Neuronal stem cell (in vitro differentiated cells): ENCODE measurements at places on chromosomes 2 and 18.

GRCh38 chr2:62641936-62642335, 63.6 kb upstream of the EHBP1 start:
- DNase-seq, result no peak

- no peak for DNase-seq
Measured at GRCh38 chr18:34121200-34121721, 103.5 kb downstream of the NOL4 start.

DNA sequence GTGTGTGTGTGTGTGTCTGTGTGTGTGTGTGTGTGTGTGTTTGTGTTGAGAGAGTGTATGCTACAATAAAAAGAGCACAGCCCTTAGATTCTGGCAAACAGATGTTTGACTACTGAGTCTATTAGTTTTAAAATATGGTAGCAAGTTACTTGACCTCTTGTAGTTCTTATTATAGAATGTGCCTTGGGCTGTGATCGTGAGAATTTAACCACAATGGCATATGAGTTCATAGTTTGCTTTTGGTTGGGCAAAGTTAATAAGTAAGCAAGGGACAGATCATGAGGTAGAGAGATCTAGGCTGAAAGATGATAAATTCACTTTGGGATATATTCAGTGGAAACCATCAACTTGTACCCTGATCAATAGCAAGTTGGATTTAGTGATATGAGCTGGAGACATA, 334.3 kb upstream of the VWC2L start:
- DNase-seq, result no peak

DNA sequence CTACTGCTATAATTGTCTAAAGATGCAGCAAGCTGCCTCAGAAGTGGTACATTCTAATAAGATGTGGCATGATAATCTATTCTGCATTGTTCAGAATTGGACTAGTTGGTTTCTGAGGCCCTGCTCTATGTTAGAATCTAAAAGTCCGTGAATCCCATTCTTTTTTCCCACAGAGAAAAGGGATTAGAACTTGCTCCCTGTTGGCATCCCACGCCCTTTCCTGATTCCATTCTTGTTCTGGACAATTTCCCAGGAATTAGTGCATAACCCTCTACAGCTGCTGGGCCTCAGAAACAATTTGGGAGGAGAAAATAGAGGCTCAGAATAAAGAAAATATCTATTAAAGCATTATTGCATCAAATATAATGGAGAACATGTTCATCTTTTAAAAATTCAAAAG, 282.7 kb downstream of the NRXN1 start:
- DNase-seq, result no peak

DNA sequence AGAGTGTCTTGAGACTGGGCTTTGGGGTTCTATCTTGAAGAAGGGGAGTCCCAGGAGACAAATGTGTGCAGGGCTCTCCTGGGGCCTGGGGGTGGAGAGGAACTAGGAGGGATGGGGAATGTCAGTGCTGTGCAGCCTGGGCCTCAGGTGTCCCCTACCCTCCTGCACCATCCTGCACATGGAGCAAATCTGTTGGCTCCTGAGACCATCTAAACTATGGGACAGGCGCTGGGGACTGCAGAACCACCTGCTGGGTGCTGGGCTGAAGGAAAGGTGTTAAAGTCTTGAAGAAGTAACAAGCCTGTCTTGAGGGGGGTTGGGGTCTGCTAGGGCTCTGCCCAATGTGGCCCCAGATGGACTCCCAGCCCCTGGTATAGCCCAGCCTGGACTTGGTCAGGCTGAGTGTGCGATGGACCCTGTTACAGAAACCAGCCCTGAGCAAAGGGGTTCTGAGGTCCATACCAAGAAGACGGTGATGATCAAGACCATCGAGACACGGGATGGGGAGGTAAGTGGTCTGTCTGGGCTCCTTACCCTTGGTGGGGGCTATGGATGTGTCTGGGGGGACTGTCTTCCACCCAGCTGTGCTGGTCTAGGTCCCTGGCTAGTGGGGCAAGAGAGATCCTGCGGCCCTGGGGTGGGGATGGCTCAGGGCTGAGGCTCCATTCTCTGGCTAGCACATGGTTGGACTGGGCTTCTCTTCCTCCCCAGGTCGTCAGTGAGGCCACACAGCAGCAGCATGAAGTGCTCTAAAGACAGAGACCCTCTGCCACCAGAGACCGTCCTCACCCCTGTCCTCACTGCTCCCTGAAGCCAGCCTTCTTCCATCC, 7.3 kb downstream of the DES start:
- no peak for DNase-seq

DNA sequence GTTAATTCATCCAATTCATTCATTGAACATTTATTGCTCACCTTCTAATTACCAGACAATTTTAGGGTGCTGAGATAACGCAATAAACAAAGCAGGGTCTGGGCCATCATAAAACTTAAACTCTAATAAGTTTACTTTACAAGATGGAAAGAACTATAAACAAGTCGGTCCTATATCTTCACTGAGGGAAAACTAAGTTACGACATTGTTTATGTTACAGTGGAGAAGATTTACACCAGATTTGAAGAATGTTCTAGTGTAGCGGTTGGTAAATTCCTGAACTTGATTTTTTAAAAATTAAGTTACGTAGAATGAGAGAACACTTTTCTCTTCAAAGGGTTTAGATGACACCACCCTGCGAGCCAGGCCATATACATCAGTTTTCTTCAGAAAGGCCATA, 20.7 kb upstream of the FRZB start:
- no peak for DNase-seq

GRCh38 chr18:3177902-3178687, 41.7 kb downstream of the MYOM1 start:
- no peak for DNase-seq

- DNase-seq, result no peak
Measured at GRCh38 chr18:55031576-55031975, 72.3 kb upstream of the CCDC68 start.

DNA sequence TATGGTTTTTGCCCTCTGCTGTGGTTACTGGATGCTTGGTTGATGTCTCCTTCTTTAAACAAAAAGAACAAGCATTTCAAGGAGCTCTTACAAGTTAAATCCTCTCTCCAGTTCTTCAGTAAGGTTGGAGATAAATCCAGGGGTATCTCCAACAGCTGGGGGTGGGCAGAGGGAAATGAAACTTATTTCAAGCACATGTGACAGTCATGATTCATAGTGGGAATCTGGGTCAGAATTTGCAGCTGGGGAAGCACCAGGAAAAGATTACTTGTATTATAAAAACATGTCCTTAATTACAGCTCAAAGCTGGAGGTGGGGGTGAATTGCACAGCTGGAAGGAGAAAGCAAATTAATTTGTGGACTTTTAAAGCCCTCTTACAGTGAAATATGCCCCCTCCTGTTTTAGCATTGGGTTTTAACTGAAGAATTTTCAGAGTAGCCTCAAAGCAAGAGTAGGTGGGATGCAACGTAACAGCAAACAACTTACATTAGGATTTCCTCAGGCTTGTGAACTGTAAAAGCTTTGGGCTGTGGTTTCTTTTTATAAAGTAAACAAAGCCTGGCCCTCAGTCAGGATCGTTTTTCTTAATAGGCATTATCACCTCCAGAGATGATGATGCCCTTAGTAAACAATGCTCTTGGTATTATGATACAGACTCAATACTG, 596.4 kb downstream of the NYAP2 start:
- DNase-seq, result no peak

DNA sequence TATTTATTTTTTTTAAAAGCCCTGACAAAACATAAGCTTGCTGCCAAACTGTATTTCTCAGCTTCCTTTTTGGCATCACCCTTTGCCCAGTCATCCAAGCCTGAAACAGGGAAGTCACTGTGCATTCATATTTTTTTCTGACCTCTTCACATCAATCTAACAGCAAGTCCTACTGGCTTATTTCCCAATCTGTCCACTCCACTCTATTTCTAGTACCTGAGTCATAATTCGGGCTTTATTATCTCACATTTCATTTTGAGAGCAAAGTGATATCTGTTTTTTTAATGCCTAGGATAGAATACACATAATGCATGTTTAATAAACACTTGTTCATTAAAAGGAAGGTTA, 5.1 kb downstream of the HNMT start:
- no peak for DNase-seq

DNA sequence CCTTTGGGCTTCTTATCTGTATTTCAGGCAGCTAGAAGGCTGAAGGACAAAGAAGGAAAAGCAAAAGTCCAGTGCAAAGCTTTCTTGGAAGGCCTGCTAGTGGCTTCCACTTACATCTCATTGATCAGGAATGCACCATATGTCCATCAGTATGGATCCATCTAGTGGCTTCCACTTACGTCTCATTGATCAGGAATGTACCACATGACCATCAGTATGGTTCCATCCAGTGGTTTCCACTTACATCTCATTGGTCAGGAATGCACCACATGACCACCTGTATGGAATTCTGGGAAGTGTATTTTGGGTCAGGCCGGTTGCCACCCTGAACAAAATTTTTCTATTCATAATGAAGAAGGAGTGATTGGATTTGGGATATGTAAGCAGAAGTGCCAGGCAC, 70.6 kb downstream of the LYPD6 start:
- no peak for DNase-seq

- no peak for DNase-seq
Measured at GRCh38 chr2:38416296-38417036, 39.4 kb upstream of the ATL2 start.

GRCh38 chr2:37782155-37782673, 110.8 kb upstream of the CDC42EP3 start:
- DNase-seq, result no peak

- DNase-seq, result no peak
Measured at GRCh38 chr2:217451666-217452065, 551.1 kb downstream of the TNS1 start.

DNA sequence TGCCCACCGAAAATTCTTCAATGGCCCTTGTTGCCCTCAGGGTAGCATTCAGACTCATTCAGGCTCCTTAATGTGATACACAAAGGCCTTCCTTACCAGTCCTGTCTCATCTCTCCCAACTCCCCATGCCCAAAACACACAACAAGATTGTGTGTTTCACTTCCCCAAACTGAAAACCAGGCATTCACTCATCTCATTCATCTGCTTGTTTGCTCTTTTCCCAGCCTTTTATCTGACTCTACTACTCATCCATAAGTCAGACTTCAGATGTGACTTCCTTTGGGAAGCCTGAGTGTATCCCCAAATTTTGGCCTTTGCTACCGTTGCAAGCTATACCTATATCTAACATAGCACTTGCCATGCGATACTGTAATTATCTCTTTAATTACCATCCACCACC, 9.7 kb upstream of the SLC39A10 start:
- DNase-seq, result no peak

GRCh38 chr2:18154259-18154658, 275.8 kb downstream of the KCNS3 start:
- no peak for DNase-seq

GRCh38 chr2:1590596-1591460, 153.5 kb downstream of the PXDN start:
- DNase-seq, result no peak

DNA sequence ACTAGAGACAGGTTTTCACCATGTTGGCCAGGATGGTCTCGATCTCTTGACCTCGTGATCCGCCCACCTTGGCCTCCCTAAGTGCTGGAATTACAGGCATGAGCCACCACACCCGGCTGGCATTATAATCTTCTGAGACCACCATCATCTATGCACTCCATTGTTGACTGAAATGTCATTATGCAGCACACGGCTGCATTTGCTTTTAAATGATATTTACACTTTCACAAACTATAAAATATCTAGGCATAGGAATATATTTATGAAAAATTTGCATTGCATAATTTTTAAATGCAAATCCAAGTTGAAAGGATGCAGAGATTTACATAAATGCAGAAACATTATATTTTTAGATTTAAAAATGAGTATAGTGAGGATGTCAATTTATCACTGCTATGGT, 30.0 kb upstream of the ANKRD44 start:
- no peak for DNase-seq

DNA sequence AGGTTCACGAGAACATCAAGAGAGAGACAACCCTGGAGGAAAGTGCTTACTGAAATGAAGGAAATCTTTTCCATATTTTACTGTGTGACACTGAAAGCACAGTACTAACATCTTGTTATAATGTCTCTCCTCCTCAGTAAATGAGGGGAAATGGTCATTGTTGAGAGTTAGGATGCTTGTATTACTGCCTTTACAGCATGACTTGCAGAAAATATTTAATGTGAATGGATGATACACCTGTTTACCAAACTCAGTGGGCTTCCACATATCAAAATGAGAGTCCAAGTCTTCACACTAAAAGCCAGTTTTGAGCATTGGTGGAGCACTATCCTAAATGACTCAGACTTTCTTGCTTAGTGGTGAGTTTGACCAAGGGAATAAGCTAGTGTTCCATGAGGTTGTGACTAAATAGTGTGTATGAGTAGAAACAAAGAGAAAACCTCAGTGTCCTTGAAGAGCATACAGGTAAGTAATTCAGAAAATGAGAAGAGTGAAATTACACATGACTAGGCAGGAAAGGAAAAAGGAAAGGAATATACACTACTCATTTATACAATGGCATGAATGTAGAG, 930.7 kb upstream of the CELF4 start:
- DNase-seq, result no peak

GRCh38 chr2:127411653-127412369, 6.4 kb upstream of the PROC start:
- DNase-seq, result no peak

DNA sequence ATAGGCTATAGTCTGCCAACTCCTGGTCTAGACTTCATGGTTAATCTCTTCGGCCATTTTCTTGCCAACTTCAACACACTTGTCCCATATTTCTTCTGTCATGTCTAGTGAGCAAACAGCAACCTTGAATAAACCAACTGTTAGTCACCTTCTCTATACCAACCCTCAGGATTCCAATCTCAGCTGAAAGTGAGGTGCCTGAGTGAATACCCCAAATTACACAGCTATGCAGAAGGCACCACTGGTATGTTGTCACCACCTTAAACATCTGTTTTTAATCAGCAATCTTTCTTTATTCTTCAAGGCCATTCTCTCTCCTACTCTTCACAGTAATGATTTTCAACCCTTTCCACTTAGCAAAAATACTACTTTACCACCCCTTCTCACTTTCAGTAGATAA, 39.3 kb downstream of the THOC1 start:
- no peak for DNase-seq

- DNase-seq, result no peak
Measured at GRCh38 chr2:80246534-80246933, 58.0 kb downstream of the LRRTM1 start.

DNA sequence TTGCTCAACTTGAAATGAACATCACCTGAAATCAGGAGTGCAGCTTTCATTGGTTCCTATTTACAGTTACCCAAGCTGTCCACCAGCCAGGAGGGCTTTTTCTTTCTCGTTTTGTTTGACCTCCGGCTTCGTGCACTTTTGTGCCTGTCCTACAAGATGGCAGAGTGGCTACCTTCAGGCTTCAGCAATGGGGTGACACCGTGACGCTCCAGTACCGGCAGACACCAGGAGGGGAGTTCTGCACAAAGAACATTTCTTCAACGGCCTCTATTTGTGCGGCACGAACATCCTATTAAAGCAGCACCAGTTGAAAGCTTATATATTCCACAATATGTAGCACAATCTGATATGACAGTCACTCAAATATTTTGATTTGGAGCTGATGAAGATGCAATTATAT, 18.3 kb downstream of the RNASEH1 start:
- DNase-seq, result no peak

DNA sequence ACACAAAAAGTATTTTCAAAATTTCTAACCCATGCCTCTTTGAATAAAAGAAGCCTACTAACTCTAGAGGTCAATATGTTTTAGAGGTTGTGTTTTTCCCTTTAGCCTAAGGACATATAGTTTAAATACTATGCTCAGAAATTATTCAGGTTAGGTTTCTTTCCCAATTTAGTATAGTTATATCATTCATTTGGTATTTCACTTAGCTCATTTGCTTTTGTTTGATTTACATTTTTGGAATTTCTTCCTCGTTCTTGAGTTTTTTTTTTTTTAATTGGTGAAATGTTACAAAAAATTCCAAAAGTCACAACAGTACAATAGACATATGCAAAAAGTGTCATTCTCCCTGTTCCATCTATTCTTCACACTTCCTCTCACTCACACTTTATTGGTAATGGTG, 371.3 kb upstream of the TNP1 start:
- DNase-seq, result no peak
